ENCODE measurements at places on chromosomes 12 and 14.

DNA sequence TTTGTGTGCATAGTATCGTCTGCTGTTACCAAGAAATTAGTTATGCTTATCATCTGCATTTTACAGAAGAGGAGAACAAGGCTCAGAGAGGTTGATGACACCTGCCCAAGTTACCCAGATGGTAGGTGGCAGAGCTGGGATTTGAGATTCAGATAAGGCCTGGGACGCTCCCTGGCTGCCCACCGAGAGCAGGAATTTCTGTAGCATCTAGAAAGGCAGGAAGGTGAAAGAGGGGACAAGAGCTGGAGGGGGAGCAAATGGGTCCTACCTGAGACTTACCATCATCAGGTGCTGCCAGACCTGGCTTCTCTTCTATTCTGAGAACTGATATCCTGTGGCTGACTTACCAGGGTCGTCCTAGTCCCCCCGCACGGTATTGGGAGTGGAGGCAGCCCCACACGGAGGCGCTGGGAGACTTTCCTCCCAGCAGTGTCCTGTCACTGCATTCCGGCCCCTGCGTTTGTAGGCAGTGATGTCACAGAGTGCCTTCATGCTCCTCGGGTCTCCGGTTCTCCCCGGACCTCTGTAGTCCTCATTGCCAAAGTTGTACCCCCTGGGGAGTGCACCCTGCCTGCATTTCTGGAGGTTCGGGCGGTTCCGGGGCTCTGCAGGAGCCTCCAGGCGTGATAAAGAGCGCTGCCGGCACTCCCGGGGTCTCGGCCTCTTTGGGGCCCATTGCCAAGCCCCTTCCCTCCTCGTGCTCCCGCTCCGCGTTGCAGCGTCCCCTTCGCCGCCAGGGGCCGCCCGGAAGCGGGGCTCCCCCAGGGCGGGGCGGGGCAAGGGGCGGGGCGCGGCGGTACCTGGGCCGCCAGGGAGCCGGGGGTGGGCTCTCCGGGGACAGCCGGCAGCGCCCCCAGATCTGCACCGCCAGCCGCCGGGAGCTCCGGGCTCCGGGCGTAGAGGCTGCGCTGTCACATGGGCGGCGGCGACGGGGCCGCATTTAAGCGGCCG is at the start of gene CABP1:
Gene CABP1, plus strand, starts transcription at position 856 of the 951 bp plus-strand sequence. Its CDS starts 60 bp downstream, at position 916.
- peak; percentile 84 for DNase-seq

DNA sequence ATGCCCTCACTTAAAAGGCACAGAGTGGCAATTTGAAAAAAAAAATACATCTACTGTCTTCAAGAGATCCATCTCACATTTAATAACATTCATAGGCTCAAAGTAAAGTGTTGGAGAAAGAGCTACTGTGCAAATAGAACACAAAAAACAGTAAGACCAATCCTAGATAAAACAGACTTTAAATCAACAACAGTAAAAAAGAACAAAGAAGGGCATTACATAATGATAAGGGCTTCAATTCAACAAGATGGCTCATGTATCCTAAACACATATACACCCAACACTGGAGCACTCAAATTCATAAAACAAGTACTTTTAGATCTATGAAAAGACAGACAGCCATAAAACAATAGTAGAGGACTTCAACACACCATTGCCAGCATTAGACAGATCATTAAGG is 93.6 kb upstream of the PCED1B start:
- DNase-seq: no peak

DNA sequence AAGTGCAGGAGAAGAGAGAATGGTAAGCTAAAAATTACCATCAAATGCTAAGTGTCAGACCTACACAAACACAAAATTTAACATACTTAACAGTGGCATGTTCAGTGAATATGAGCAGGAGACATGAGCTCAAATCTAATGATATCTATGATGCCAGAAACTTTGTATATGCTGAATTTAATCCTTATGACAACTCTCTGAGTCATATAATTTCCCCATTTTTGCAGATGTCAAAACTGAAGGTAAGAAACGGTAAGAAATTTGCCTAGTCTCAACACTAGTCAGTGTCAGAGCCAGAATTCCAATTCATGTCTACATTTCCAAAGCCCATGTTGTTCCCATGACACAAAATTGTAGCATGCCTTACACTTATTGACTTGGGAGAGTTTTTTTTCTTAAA is 375.8 kb downstream of the APAF1 start:
- no peak for DNase-seq

- no peak for DNase-seq
These were observed 171.7 kb downstream of the SLC5A8 start for GRCh38 chr12:101038289-101038871.

DNA sequence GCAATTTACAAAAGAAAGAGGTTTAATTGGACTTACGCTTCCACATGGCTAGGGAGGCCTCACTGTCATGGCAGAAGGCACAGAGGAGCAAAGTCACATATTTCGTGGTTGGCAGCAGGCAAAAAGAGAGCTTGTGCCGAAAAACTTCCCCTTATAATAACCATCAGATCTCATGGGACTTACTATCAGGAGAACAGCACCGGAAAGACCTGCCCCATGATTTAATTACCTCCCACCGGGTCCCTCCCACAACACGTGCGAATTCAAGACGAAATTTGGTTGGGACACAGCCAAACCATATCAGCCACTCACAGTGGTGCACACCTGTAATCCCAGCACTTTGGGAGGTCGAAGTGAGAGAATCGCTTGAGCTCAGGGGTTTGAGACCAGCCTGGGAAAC is 68.5 kb downstream of the FBXL14 start:
- DNase-seq: no peak

- no peak for DNase-seq
These were observed 152.9 kb upstream of the E2F7 start for GRCh38 chr12:77218278-77218677.

- DNase-seq: no peak
These were observed 38.4 kb upstream of the G2E3 start for GRCh38 chr14:30520536-30520935.

GRCh38 chr14:68574906-68575305 is 218.0 kb downstream of the ZFP36L1 start:
- DNase-seq: no peak

GRCh38 chr14:70366911-70367310 is 7.4 kb upstream of the COX16 start:
- DNase-seq: no peak

DNA sequence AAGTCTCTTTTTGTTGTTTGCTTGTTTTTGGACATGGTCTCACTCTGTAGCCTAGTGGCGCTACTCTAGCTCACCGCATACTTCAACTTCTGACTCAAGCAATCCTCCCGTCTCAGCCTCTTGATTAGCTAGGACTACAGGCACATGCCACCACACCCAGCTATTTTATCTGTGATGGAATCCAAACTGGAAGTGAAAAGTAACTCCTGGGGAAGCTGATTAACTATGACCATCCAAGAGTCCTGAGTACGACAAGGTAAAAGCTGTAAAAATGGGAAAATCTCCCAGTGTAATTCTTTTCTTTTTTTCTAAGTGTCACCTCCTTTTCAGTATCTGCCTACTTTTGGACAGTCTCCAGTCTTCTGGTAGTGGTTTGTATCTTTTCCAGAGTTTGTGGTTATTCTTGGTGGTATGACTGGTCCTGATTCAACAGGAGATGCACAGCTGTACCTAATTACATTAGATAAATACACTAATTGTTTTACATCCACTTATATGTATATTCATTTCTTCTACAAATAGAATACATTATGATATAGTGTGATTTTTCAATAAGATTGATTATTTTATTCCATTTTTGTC is 97.8 kb downstream of the SLC6A15 start:
- no peak for DNase-seq

- DNase-seq: no peak
These were observed 27.8 kb downstream of the SCARB1 start for GRCh38 chr12:124835656-124836410.

DNA sequence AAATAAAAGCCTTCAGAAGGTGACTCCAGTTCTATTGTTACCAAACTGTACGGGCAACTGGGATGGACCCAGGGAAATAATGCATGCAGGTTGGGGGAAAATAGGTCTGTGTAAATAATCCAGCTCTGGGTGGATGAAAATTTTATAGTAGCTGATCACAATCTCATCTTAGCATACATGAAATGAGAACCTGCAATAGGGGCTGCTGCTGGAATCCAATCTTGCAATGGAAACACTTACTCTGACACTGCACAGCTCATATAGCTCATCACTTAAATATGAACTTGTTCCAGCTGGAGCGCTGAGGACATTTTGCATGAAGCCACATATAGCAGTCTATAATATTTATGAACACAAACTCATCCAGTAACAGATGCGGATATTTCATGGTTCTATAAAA is 40.1 kb upstream of the GAS2L3 start:
- DNase-seq: no peak

- no peak for DNase-seq
These were observed 1.5 kb upstream of the TAOK3 start for GRCh38 chr12:118374126-118374725.

GRCh38 chr14:71693381-71693780 is 238.8 kb upstream of the RGS6 start:
- DNase-seq: no peak

GRCh38 chr14:104571246-104571645 is 8.3 kb upstream of the C14orf180 start:
- DNase-seq: no peak

DNA sequence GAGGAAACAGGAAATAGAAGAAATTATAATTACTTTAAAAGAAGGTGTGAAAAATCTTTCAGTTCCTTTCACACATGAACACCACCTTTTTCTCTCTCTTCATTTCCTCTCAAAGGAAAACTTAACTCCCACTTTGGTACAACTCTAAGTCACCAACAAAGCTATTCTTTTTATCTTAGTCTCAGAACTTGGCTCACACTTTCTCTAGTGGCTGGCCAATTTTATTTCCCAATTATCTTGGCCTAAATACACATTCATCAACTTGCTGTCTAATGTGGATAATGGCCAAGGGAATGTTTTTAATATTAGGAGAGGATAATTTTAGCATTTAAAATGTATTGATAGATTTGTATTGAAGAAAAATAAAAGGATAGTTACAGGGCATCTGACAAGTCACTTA is 64.5 kb upstream of the NAV3 start:
- no peak for DNase-seq

GRCh38 chr14:67418401-67419191 is 6.6 kb upstream of the PLEK2 start:
- DNase-seq: no peak

- peak; percentile 22 for DNase-seq
These were observed 18.8 kb downstream of the SLC24A4 start for GRCh38 chr14:92341791-92342190.

- no peak for DNase-seq
These were observed 3.8 kb downstream of the POMT2 start for GRCh38 chr14:77316872-77317301.

DNA sequence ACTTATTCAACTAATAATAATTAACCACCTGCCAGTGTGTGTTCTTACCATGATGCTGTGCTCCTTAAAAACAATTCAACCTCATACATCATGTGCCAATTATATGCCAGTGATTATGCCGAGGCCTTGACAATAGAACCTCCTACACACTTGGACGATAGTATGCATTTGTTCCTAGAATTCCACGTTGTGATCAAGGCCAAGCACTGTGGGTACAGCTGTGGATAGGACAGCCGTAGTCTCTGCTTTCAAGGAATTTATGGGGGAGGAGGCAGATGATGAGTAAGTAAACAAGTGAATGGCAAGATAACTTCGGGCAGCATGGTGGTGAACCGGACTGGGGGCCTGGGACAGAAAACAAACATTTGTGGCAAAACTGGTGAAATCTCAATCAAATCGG is 18.0 kb upstream of the MYO1H start:
- no peak for DNase-seq

- no peak for DNase-seq
These were observed 96.0 kb upstream of the MAX start for GRCh38 chr14:65198346-65198745.

- no peak for DNase-seq
These were observed 25.1 kb upstream of the ZNF268 start for GRCh38 chr12:133156125-133156690.

DNA sequence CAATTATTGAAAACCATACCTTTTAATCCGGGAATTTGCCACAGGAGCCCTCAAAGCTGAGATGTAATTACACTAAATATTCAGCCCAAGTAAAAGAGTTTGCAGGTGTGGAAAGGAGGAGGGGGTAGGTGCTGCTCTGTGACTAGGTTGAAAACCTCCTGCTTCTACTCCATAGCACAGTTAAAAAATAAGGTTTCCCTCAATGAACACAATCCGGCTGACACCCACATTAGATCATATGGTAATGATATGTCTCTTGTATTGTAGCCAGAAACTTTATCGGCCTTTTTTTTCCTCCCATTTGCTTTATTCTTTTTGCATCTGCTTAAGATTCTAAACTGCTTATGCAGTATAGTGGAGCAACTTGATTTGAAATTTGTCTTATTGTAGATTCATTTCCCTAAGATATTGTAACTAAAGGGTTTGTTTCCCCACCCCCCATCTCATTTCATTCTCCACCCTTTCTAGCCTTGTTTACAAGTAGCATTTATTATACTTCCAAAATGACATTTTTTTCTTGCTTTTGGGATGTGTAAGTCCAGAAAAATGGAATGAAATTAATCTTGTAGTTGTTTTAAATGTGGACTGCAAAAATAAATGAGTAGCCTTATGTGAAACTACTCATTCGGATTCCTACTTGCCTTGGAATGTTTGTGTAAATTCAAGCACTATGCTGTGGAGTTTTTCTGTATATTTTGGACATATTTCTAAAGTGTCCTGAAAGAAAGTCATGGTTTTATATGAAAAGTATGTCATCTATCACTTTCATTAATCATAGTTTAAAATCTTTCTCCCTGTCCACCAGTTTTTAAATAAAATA is at the start of gene DCN:
Gene DCN, minus strand, starts transcription at position 182 of the 820 bp plus-strand sequence. CDS start 4,265 bp downstream, outside the sequence.
- no peak for DNase-seq

- DNase-seq: no peak
These were observed 31.5 kb downstream of the ZFP36L1 start for GRCh38 chr14:68761391-68761790.

- no peak for DNase-seq
These were observed 9.9 kb downstream of the PAPOLA start for GRCh38 chr14:96512122-96512521.

GRCh38 chr12:29735604-29736003 is 48.1 kb downstream of the TMTC1 start:
- DNase-seq: no peak

DNA sequence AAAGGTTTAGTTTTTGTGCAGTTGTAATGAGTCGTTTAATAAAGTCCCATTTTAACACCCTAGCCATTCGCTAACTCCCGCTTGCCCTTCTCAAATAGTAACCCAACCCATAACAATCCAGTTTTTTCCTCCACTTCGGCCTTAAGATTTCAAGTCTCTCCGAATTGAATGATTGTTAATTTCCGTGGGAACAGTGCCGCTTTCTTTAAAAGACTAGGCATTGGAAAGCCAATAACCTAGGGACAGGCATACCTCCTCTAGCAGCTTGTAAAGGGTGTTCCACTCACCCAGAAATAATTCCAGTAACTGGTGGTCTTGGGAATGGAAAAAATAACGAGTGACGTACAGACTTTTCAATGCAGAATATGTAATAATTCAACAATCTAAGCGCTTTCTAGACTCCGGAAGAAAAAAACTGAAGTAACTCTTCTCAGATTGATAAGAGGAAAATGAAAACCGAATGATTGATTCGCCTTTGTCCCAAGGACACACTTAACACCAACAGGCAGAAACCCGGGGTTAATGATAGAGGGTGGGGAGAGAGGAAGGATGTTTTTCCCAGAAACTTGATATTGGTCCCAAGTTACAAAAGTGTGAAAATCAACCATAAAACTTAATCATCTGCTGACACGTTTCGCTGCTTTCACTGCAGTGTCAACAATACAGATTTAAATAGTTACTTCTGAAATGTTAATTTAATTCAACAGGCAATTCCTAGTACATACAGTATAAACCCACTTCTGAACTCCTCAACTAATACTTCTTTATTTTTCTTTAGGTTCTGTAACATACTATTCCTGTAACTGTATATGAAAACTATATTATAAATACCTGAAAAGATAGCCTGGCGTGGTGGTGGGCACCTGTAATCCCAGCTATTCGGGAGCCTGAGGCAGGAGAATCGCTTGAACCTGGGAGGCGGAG is 1.0 kb upstream of the SINHCAF start:
- DNase-seq: no peak
